Heart left ventricle (tissue), 16 donors: ENCODE measurements at places on chromosomes 5 and 9.

- H3K4me1 ChIP-seq = no peaks in the 10 kb centered on the region
- no peak for DNase-seq
- no peak overlapping the region for H3K4me3 ChIP-seq
- H3K27ac ChIP-seq = no peak overlapping the region
- H3K36me3 ChIP-seq = peaks cover 21% of the 10 kb centered on the region
Measured at GRCh38 chr9:125956102-125956501, 208.9 kb downstream of the PBX3 start.

- no peak for DNase-seq
- H3K27ac ChIP-seq = no peak overlapping the region
- H3K27me3 ChIP-seq = no peaks in the 10 kb centered on the region
- H3K36me3 ChIP-seq = no peaks in the 10 kb centered on the region
Measured at GRCh38 chr9:8616414-8616813, 816.8 kb upstream of the DMAC1 start.

DNA sequence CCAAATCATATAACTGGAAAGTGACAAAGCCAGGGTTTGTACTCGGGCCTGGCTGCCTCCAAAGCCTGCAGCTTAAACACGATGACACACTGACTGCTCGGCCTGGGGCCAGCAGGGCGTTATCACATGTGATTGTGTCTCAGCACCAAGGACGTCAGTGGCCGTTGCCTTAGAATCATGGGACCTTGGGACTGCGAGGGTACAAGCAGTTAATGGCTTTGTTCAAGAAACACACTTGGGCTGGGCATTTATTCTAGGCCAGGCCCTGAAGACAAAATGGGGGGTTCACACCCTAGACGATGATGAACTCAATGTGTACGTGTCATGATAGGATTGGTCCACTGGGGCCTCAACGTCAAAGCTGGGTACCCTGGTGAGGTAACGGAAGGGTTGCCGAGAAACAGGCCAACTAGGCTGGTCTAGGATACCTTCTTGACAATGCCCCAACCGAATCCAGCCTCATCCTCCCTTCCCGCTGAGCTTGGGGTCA, 13.0 kb downstream of the SH3PXD2B start:
- H3K27ac ChIP-seq = no peak overlapping the region
- peaks cover 53% of the 10 kb centered on the region for H3K4me1 ChIP-seq
- no peaks in the 10 kb centered on the region for H3K27me3 ChIP-seq

GRCh38 chr9:129406278-129407225, 214.3 kb downstream of the C9orf50 start:
- no peaks in the 10 kb centered on the region for H3K36me3 ChIP-seq
- no peaks in the 10 kb centered on the region for H3K4me1 ChIP-seq
- no peak overlapping the region for H3K4me3 ChIP-seq
- H3K27ac ChIP-seq = no peak overlapping the region
- DNase-seq = peak; percentile 57
- no peaks in the 10 kb centered on the region for H3K27me3 ChIP-seq

DNA sequence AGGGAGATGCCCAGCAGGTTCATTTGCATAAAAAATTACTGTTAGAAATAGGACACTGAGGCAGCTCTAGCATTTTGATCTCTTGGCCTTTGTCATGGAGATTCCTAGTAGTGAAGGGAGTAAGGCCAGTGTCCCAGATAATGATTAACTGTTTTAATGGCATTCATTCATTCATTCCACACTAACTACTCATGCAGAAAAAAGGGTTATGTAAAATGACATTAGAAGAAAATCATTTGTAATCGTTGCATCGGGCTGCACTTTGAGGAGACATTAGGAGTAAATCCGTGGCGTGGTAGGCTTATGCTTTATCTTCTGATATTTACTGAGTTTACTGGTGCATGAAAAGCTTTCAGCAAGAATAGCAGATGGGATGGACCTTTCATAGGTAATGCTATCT, 82.6 kb upstream of the GRHPR start:
- no peak overlapping the region for H3K27ac ChIP-seq
- no peak overlapping the region for H3K4me3 ChIP-seq
- H3K36me3 ChIP-seq = no peaks in the 10 kb centered on the region
- H3K4me1 ChIP-seq = no peaks in the 10 kb centered on the region

- H3K27me3 ChIP-seq = no peaks in the 10 kb centered on the region
- no peak overlapping the region for H3K27ac ChIP-seq
- no peaks in the 10 kb centered on the region for H3K36me3 ChIP-seq
- H3K4me1 ChIP-seq = no peaks in the 10 kb centered on the region
- no peak overlapping the region for H3K4me3 ChIP-seq
Measured at GRCh38 chr5:17087035-17087434, 130.4 kb upstream of the BASP1 start.

- no peaks in the 10 kb centered on the region for H3K36me3 ChIP-seq
- H3K4me1 ChIP-seq = no peaks in the 10 kb centered on the region
- no peaks in the 10 kb centered on the region for H3K27me3 ChIP-seq
- H3K4me3 ChIP-seq = no peak overlapping the region
- DNase-seq = no peak
- no peak overlapping the region for H3K27ac ChIP-seq
Measured at GRCh38 chr9:89452561-89452960, 45.4 kb downstream of the SEMA4D start.

DNA sequence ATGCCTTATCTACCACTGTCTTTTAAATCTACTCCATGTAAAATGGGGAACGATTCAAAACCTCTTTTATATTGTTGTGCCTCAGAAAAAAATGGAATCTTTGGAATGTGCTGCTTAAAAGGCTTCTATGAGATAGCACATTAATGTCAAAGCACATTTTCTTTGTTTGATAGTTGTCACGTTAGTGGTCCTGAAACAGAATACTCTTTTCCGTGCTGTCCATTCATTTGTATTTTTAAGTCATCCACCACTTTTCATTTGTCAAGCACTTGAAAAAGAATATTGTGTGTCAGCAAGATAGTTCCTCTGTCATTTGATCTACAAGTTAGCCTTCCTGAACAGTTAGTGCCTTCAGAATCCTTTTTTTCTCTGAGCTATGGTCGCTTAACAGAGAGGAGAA, 246.9 kb downstream of the MAST4 start:
- DNase-seq = no peak
- no peaks in the 10 kb centered on the region for H3K27me3 ChIP-seq
- H3K4me3 ChIP-seq = no peak overlapping the region
- peak overlapping the region; percentile 52 for H3K27ac ChIP-seq
- no peaks in the 10 kb centered on the region for H3K36me3 ChIP-seq
